ENCODE measurements at places on chromosomes 7 and 10. TPM values are rescaled to one million over a fixed set of nuclear protein-coding genes. Genes with fewer than 3 reads are reported as not detected.

KAZALD1 gene
- 0.59 TPM for total RNA-seq

INTS15 gene
- total RNA-seq = 36.9 TPM

SRRM3 gene
- 154 TPM for total RNA-seq

MKI67 gene
- 14.7 TPM for total RNA-seq

CLCN1 gene
- 0.56 TPM for total RNA-seq

MOGAT3 gene
- total RNA-seq = not detected

ANXA8L1 gene
- not detected for total RNA-seq

CYP3A4 gene
- not detected for total RNA-seq

AKR1C4 gene
- not detected for total RNA-seq

ASIC3 gene
- total RNA-seq = 10.8 TPM

GATA3 gene
- total RNA-seq = 0.69 TPM

BCL7B gene
- total RNA-seq = 34.0 TPM

CUBN gene
- total RNA-seq = 0.32 TPM

CYP26C1 gene
- total RNA-seq = 0.10 TPM

PRPS1L1 gene
- not detected for total RNA-seq

DPYSL4 gene
- 402 TPM for total RNA-seq

ATRNL1 gene
- 35.9 TPM for total RNA-seq

ADO gene
- total RNA-seq = 32.5 TPM

PCLO gene
- total RNA-seq = 17.4 TPM

RBM20 gene
- total RNA-seq = 5.8 TPM

GIMAP7 gene
- not detected for total RNA-seq

IFIT2 gene
- not detected for total RNA-seq

VIPR2 gene
- not detected for total RNA-seq

ASB10 gene
- not detected for total RNA-seq

PTF1A gene
- not detected for total RNA-seq

PAOX gene
- 12.7 TPM for total RNA-seq

PDZD7 gene
- 1.5 TPM for total RNA-seq
